IMR-90 (cell line): ENCODE measurements at places on chromosomes 7 and 10. TPM values are rescaled to one million over a fixed set of nuclear protein-coding genes. Genes with fewer than 3 reads are reported as not detected.

LEP gene
- not detected in 2 replicates for total RNA-seq

NFE2L3 gene
- 37.8 and 43.2 TPM in 2 replicates for total RNA-seq

DNA sequence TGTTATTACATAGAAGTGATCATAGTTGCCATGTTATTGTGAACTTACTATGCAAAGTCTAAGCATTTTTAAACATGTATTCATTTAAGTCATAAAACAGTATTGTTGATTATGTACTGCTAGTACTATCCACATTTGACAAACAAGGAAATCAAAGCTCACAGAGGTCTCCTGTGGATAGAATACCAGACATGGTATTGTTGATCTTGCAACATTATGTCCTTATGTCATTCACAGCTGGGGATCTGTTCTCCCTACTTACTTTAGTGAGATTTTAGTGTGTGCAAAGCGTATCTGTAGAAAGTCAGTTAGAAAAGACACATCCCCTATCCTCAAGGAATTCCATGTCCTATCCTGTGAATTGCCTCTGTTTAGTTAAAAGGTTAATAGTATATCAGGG, 106.1 kb downstream of the SND1 start:
- DNase-seq: no peak

GRCh38 chr7:27172823-27173510, 1.2 kb downstream of the HOXA10 start:
- no peak for DNase-seq

CYP3A4 gene
- total RNA-seq: not detected in 2 replicates

HNRNPA2B1 gene
- total RNA-seq: 49.3 and 118 TPM in 2 replicates

DNA sequence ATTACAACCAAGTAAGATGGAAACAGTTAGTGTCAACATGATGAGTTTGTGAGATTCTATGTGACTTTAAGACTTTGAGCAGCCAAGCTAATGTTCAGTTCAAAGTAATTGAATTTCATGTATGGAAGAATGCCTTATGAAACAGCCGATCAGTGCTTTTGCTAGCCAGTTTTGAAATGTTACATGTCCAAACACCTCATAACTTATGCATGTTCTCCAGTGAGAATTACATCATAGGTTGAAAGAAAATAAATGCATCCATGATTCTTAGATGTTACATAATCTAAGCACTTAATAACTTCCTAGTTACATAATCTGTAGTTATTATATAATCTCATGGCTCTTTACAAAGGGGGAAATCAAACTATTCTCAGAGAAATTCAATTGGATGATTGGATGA, 211.3 kb downstream of the BICC1 start:
- peak; percentile 49 for DNase-seq

DNA sequence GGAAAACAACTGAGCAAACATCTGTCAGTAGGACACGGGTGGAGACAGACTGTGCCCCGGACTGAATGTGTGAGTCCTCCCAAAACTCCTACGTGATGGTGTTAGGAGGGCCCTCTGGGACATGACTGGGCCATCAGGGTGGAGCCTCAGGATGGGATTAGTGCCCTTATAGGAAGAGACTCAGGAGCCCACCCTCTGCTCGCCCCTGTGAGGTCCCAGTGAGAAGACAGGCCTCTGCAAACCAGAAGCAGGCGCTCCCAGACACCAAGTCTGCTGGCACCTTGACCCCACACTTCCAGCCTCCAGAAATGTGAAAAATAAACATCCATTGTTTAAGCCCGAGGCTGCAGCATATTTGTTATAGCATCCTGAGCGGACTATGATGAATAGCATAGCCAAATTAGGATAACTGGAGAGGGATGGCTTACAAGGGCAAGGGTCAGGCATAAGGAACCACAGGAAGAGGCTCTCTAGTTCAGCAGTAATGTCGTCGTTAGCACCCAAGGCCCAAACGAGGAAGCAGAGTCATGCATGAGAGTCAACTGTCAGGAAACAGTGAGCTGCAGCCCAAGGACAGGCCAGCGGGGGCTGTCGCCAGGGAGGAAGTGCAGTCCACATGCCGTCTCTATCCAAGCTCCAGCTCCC, 50.6 kb downstream of the PTPRN2 start:
- DNase-seq: no peak

NPY4R2 gene
- total RNA-seq: 0.28 and 0.36 TPM in 2 replicates

GRCh38 chr7:24727154-24728120, 29.8 kb downstream of the GSDME start:
- DNase-seq: no peak

DNA sequence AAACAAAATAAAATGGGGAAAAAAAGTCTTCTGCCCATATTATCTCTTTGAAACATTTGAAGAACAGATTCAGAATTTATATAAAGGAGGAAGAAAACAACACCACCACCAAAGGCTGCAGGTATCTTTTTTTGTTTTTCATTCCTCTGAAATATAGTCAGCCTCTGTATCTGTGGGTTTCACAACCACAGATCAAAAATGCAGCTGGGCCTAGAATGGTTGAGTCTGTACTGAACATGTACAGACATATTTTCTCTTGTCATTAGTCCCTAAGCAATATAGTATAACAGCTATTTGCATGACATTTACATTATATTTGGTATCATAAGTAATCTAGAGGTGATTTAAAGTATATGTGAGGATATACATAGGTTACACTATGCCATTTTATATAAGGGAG, 559.7 kb upstream of the LRRN3 start:
- DNase-seq: peak; percentile 38

PRSS1 gene
- total RNA-seq: not detected in 2 replicates

GRCh38 chr10:96587264-96588059, 650 bp upstream of the TM9SF3 start:
- DNase-seq: peak; percentile 83

GBX1 gene
- not detected in 2 replicates for total RNA-seq

HMX3 gene
- total RNA-seq: not detected in 2 replicates

HYAL4 gene
- total RNA-seq: not detected in 2 replicates

CDK13 gene
- total RNA-seq: 50.4 and 55.0 TPM in 2 replicates

- no peak for DNase-seq
These were observed 1065.6 kb downstream of the KCNMA1 start for GRCh38 chr10:76572021-76572420.

DNA sequence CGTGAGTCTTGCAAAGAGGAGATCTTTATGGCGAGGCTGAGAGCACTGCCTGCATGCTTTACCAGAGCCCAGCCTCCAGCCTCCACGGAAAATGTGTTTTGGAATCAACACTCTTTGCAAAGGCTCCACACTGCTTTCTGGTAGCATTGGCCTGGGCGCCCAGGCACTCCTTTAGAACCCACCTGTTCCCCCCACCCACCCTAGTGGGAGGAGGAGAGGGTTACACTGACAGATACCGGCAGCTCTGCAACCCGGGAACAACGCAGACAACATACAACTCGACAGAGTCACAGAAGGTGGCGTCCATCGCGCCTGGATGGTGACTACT, 5.5 kb upstream of the MNX1 start:
- DNase-seq: no peak

CYP2W1 gene
- not detected in 2 replicates for total RNA-seq

FLNC gene
- 116 and 139 TPM in 2 replicates for total RNA-seq

PLEKHS1 gene
- not detected in 2 replicates for total RNA-seq

DNA sequence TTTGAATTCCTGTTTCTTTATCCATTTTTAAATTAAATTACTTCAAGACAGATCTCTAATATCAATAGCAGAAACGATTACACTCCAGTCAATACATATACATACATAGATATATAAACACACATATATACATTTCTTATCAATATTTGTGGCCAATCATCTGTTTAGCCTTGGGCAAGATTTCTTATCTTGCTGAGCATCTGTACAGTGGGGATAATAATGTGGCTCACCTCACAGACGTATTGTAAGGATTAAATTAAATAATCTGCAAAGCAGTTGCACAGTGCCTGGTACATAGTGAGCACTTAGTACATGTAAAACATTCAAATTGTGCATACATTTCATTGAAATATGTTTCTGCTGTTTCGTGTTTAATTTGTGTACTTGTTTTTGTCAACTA, 17.5 kb upstream of the CACNB2 start:
- no peak for DNase-seq

GRCh38 chr7:77657427-77658224, 38.6 kb upstream of the RSBN1L start:
- DNase-seq: peak; percentile 43

LIPN gene
- not detected in 2 replicates for total RNA-seq

GRCh38 chr10:123804716-123805115, 86.9 kb downstream of the CPXM2 start:
- DNase-seq: no peak

- DNase-seq: no peak
These were observed 9.0 kb upstream of the RASSF4 start for GRCh38 chr10:44950326-44951225.

NAT16 gene
- not detected in 2 replicates for total RNA-seq

FOXI2 gene
- not detected in 2 replicates for total RNA-seq

RAB18 gene
- total RNA-seq: 17.6 and 53.0 TPM in 2 replicates

MARCHF5 gene
- total RNA-seq: 14.9 and 20.8 TPM in 2 replicates

TSPAN13 gene
- total RNA-seq: 3.0 and 6.1 TPM in 2 replicates

STAG3 gene
- total RNA-seq: 0.28 and 0.36 TPM in 2 replicates

LRGUK gene
- total RNA-seq: under 0.01 TPM in 1 of 2 replicates, not detected in the other

MUC3A gene
- not detected in 2 replicates for total RNA-seq

- DNase-seq: no peak
These were observed 73.7 kb upstream of the BAIAP2L1 start for GRCh38 chr7:98474558-98474957.

- no peak for DNase-seq
These were observed 2.4 kb downstream of the SH2B2 start for GRCh38 chr7:102289057-102289456.

PRXL2A gene
- 0.90 and 1.1 TPM in 2 replicates for total RNA-seq

MSMB gene
- total RNA-seq: not detected in 2 replicates

CYP2C9 gene
- total RNA-seq: not detected in 2 replicates

WIPF3 gene
- not detected in 2 replicates for total RNA-seq

SLC35G1 gene
- 2.7 and 3.9 TPM in 2 replicates for total RNA-seq

TMEM176B gene
- total RNA-seq: not detected in 2 replicates

DNA sequence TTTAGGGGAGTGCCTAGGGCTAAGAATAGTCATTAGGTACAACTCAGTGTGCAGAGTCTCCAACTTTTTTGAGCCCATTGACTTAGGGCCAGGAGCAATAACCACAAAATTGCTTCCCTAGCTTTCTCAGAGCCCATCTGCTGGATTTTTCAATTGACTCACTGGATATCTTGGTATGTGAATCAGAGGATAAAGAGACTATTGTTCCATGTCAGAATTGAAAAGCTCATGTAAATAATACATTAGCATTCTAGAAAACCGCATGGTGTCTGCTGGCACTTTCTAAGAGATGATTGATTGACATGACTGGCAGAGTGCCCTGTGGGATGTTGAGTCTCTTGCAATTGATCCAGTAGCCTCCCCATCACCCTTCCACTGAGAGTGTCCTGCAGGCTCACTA, 246.2 kb downstream of the CCDC7 start:
- DNase-seq: peak; percentile 89
